BJ (cell line): ENCODE measurements at places on chromosomes 5 and 9.
A peak's percentile ranks its signal among the peaks of the same experiment; 100 is the strongest.

- DNase-seq, result no peak
Measured at GRCh38 chr9:131053896-131054295, 42.4 kb upstream of the AIF1L start.

DNA sequence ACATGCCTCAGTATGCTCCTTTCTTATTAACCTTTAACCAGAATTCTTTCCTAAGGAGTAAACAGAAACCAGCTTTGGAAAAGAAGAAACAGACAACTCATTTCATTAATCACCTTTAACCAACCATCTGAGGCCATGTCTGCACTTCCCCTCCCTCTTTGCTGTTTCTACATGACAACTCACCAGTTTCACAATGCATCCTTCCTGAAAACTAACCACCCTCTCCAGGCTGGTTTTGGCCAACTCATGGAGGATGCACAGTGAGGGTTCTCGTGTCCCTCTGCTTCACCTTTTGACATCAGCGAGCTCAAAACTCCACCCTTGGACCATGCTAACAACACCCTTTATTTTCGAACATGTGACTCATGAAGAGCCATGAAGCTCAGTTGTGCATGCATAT, 244.1 kb downstream of the ELAVL2 start:
- DNase-seq, result no peak

DNA sequence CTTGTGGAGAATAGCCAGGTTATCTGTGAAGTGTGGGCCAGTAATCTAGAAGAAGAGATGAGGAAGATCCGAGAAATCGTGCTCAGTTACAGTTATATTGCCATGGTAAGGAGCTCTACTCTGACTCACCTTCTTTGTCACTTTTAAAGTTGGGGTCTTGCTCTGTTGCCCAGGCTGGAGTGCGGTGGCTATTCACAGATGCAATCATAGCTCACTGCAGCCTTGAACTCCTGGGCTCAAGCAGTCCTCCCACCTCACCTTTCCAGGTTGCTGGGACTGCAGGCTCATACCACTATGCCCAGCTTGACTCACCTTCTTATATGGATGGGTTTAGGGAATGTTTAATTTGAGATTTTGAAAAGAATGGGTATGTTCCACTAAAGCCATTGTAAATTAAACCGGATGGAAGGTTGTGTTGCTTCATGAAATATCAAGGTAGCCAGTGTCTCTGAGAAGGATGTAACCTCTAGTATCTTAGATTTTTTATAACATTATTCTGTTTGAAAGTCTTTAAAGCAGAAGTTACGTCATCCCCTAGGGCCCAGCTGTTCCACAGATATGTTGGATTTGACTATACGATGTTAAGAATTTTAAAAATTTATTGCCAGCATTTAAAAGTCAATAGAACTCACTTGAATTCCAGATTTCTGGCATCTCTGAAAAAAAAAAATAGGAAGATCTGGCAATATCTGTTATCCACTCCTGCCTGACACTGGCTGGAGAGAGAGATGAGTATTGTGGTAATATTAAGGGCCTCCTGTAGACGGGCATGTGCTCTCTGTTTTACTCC, 5.1 kb downstream of the CNOT8 start:
- no peak for DNase-seq

DNA sequence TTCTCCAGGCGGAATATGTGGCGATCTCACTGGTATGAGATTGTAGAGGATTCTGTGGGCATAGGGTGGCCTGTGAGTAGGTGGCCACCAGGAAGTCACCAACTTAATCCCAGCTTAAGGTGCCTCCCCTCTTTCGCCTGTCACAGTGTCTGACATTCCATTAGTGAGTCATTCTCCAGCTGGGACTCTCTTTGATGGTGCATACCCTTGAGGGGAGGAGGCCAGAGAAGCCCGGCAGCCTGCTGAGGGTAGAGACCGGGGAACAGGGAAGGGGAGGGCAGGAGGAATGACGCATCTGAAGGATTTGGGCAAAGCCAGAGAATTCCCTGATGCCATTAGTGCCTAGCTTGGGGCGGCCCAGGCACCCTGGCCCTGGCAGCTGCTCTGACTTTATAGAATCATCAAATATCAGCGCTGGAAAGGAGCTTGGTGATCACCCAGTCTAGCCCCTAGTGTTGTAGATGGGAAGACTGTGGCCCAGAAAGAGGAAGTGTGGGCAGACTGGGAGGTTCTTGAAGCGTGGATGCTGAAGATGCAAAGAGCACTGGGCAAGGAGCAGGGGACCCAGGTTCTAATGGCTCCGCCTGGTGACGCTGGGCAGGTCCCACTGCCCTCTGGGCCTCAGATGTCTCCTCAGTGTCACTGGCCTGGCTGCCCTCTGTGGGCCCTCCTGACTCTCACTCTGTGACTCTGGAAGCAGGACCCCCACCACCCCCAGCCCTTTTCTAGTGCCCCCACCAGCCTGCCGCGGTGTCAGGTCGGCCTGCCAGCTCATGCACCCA, 41.4 kb downstream of the DAB2IP start:
- peak; percentile 37 for DNase-seq

- no peak for DNase-seq
Measured at GRCh38 chr5:178338750-178339144, 106.1 kb upstream of the PHYKPL start.

GRCh38 chr5:130021876-130022275, 117.6 kb downstream of the CHSY3 start:
- DNase-seq, result no peak

DNA sequence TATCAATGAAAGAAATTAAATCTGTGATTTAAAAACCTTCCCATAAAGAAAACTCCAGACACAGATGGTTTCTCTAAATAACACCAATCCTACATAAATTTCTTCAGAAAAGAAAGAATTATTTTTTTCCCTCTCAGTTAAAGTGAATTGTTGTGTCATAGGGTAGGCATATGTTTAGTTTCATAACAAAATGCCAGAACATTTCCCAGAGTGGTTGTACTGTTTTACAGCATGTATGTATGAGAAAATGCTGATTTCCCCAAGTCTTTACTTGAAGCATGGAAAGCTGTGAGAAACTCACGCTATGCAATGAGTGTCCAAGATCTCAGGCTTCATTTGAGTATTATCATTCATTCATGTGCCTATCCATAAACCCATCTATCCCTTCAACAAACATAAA, 582.5 kb downstream of the ELAVL2 start:
- DNase-seq, result no peak
